ENCODE measurements at places on chromosomes 2 and 18. TPM values are rescaled to one million over a fixed set of nuclear protein-coding genes. Genes with fewer than 3 reads are reported as not detected.

The ABCA12 gene
- total RNA-seq, result under 0.01 TPM

The GALNT3 gene
- 0.36 TPM for total RNA-seq

The NOL4 gene
- total RNA-seq, result not detected

The ERMN gene
- total RNA-seq, result not detected

The SLC25A52 gene
- total RNA-seq, result 0.13 TPM

All from thoracic aorta endothelial cell (primary cell).